ENCODE measurements at places on chromosomes 12 and 14.

DNA sequence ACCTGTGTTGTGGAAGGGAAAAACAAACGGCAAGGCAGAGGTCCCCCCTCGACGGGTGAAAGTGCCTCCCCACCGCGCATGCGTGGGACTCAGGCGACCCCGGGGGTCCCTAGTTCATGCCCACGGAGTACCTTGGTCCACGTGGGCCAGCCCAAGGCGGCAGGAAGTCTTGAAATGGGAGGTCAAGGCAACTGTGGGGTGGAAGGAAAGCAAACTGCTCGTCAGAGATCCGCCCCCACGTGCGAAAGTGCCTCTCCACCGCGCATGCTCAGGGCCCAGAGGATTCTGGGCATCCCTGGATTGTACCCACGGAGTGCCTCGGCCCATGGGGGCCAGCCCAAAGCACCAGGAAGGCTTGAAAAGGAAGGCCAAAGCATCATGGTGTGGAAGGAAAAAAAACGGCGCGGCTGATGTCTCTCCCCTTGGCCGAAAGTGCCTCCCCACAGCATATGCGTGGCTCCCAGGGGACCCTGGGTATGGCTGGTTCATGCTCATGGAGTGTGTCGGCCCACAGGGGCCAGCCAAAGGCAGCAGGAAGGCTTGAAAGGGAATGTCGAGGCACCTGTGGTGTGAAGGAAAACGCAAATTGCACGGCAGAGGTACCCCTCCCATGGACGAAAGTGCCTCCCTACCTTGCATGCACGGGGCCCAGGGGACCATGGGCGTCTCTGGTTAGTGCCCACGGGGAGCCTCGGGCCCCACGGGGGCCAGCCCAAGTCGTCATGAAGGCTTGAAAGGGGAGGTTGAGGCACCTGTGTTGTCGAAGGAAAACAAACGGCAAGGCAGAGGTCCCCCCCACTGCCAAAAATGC, 369.7 kb downstream of the ALG10 start:
- no peak for DNase-seq

DNA sequence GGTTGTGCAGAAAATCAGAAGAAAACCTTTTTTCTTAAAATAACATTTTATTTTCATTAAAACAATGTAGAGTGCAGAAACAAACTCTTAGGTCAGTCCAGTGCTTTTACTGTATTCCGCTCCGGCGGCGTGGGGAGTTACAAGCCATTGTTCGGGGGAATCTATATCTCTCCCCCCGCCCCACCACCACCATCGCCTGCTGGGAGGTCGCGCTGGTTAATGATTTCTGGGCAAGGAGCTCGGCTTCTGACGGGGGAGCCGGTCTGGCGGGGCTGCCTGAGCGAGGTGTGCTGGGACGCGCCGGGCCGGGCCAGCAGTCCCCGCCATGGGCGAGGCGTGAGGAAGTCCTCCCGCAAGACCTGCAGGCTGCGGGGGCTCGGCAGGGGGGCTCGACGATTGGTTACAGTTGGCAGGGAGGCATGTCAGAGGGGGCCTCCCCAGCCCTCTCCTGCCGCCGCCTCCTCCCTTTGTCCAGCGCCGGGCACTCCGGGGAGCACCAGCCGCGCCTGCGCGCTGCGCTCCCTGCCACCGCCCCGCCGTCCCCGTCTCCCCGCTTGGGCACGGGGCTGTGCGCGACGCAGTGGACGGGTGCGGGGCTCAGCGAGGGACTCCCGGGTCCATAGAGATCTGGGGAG, 1.0 kb upstream of the DUSP6 start:
- DNase-seq, result peak; percentile 70

GRCh38 chr14:73267474-73267873, 30.2 kb downstream of the PAPLN start:
- no peak for DNase-seq

- peak; percentile 76 for DNase-seq
These were observed 63.1 kb downstream of the C12orf75 start for GRCh38 chr12:105393587-105393986.

DNA sequence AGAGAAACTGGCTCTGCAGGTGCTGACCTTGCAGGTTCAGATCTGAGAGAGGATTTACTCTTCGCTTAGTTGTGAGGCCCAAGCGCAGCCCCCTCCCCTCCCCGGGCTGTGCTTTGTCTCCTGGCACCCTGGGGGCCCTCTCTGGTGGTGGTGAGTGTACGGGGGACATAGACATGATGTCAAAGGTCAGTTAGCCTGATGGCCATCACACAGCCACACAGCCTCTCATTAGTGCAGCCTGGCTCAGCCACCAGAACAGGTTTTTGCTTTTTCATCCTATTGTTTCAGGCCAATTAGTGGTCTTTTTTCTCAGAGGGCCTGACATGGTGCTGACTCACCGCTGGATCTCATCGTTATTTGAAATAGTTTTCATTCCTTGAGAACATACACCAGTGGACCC, 437.9 kb downstream of the AACS start:
- no peak for DNase-seq

DNA sequence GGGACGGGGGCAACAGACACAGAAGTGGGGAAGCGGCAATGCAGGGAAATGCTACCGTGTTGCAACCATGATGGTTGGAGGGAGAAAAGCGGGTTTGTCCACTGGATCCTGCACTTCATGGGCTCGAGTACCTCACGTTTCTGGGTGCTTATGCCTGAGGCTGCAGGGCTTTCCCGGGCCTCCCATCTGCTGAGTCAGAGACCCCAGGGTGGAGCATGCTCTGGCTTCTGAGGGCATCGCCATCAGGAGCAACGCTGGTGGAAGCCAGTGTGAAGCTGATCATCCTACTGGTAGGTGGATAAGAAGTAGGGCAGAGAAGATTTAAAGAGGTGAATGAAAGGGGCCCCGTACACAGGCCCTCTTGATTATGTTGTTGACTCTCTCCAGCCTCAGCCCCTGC, 5.0 kb upstream of the ADGRD1 start:
- no peak for DNase-seq

DNA sequence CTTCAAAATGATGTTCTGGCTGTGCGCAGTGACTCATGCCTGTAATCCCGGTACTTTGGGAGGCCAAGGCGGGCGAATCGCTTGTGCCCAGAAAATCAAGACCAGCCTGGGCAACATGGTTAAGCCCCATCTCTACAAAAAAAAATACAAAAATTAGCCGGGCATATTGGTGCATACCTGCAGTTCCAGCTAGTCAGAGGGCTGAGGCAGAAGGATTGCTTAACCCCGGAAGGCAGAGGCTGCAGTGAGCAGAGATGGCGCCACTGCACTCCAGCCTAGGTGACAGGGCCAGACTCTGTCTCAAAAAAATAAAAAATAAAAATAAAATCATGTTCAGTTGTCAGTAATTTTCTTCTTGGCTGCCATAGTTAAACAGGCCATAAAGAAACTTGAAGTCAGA, 245.9 kb upstream of the USP15 start:
- DNase-seq, result no peak

- DNase-seq, result no peak
These were observed 252.5 kb downstream of the RPL10L start for GRCh38 chr14:46399049-46399448.

DNA sequence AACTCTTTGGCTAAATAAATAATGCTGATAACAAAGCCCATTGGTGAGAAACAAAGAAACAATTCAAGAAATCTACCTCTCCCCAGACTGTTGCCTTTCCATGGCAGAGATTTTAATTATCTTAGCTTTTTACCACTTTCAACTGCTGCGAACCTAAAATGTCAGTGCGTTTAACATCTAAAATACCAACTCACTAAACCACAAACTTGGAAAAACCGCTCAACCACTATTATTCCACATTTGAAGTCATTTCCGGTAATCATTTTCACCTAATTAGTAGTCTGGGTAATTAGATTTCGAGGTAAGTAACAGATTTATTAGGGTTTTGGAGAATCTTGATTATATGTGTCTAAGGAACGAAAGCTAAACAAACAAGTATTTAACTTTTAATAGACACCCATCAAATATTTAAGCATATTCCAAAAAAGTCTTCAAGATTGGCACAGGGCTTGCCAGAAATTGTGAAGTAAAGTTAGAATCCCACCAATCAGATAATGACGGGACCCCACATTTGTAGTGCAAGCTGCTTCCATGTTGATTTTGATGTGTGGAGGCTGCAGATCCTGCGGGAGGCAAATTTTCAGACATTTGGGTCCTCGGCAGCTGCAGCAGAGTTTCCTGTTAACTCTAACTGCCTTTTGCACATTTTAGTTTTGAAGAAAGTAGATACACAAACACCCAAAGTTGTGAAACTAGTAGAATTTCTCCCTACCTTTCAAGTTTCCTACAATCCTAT, 4.1 kb downstream of the OTX2 start:
- DNase-seq, result no peak

- DNase-seq, result no peak
These were observed 206.5 kb downstream of the FUT8 start for GRCh38 chr14:65618996-65619395.

DNA sequence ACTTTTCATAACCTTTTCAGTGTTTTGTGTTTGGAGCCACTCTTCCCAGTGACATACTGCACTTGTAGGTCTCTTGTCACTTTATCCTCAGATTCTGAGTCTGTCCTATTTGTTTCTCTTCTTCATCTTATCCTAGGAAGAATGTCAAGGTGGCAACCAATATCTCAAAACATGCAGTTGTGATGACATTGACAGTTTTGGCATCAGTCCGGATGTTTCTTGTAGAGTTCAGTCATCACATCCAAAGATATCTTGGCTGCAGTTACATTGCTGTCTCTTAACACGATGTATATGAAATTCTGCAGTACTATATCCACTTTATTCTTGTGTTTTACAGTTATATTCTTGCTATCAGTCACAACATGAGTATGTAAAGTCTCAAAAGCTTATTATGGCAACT, 6.4 kb downstream of the ADIPOR2 start:
- no peak for DNase-seq

DNA sequence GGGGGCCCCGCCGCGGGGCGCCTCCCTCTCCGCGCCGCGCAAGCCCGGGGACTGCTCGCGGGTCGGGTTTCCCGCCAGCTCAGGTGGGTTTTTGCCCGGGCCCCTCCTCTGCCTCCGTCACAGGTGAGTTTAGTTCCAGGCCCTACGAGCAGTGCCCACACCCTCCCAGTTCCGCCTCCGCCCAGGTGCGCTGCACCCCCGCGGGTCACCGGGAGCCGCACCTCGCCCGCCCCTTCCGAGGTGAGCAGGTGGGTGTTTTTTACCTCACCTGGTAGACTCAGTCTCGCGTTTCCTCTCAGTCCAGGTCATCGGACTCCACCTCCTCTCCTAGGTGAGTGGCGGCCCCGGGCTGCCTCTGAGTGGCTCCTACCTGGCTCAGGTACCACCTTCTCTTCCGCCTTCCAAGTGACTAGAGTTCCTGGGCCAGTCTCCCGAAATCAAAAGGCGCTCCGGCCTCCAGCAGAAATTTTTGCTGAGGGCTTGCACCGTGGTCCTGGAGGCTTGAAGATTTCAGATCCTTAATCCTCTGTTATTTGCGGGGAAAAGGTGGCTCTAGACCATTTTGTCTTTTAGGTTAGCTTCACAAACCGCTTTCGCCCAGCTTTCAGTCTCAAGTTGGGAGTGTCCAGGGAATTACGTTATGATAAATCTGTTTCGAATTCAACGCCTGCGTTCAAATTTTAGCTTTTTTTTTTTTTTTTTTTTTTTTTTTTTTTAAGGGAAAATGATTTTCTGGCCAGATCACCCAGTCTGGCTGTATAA, at the start of gene TMEM30B:
TMEM30B (minus strand) TSS at position 153 of the 762 bp plus-strand sequence. CDS start 191 bp downstream, outside the sequence.
- DNase-seq, result no peak

DNA sequence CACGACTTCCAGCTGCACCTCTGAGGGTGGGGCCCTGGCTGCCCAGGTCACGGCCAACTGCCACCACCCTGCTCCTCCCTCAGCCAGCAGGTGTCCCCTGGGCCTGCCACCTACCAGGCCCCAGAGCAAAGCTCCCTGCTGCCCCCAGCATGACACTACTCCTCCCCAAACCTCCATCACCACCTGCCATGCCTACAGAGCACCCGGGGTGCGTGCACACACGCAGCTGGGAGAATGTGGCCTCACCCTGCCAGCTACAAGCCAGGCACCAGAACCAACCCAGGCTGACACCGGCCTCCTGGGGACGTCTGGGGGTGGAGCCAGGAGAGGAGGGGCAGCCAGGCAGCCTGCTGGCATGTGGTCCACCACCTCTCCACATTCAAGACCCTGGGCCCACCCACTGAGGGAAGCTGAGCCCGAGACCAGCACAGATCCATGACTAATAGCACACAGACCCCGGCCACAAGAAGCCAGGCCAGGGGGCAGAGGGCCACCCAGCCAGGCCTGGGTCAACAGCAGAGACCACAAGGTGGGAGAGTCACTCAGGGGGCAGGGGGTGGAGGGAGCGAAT, 3.4 kb downstream of the JAG2 start:
- no peak for DNase-seq

DNA sequence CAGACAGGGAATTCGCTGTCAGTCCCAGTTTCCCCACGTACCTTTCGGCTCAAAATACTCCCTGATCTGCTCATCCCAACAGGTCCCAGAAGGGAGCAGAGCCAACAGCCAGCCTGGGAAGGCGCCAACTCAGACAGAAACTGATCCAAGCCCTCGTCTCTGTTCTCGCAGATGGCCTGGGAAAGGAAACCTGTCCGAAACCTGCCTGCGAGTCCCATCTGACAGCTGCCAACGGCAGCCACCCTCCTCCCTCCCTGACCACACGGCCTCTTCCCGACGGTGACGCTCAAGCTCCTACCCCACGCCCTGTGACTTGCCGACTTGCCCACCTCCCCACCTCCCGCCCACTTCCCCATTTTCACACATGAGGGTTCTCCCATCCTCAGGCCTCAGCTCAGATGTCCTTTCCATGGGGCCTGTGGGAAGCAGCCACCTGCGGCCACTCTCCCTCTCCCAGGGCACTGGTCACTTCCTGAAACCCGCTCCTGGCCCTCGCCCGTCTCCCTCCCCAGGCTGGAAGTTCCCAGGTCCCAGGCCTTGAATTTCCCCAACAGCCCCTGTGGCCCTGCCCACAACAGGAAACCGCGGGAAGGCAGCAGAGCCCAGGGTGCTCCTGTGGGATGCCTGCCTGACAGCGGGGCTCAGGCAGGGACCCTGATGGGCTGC, 60.9 kb upstream of the FBRSL1 start:
- DNase-seq, result no peak

GRCh38 chr12:11730299-11731041, 81.0 kb downstream of the ETV6 start:
- no peak for DNase-seq

DNA sequence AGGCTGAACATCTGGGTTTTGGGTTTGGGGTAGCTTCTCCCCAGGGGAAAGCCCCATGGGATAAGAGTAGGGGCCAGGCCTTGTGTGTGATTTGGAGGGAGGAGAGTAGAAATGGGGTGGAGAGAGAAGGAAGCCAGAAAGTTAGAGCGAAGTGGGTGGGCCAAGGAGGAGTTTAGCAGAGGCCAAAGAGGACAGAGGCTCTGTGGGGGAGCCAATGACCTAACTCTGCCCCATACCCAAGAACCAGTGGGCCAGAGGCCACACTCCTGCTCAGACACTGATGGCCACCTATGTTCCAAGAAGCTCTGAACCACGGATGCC, 9.3 kb downstream of the ZNF385A start:
- no peak for DNase-seq

- DNase-seq, result peak; percentile 83
These were observed 9.0 kb upstream of the HOXC6 start for GRCh38 chr12:54019091-54019811.

GRCh38 chr12:91935296-91935695, 210.3 kb downstream of the BTG1 start:
- DNase-seq, result no peak

- no peak for DNase-seq
These were observed 17.0 kb upstream of the KERA start for GRCh38 chr12:91074851-91075250.
